ENCODE measurements at places on chromosomes 1 and 21.

DNA sequence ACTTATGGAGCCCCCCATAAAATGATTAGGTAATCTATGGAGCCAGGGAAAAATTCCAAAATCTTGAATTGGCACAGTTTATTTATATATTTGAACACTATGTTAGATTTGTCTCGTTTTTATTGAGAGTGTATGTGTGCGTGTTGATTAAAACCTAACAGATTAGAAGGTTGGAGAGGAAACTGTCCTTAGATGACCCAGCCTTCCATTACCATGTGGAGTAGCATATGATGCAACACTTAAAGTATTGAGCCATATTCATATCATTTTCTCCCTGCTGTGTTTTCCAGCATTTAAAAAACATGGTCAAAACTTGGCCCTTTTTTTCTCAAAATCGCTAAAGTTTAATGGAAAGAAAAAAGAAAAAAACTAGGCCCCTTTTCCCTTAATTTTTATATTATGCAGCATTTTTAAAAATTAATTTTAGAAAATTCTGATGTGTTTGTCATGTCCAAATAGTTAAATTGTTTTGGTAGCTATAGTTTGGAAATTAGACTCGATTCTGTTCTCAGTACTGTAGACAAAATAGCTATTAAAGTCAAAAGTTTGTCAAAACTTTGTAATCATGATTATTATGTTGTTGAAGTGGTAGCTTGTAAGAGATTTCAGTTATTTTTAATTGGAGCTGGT lies 2.3 kb downstream of the LRRC8D start:
- DNase-seq = no peak

GRCh38 chr1:21174654-21175323 lies 1.9 kb downstream of the EIF4G3 start:
- DNase-seq = no peak

GRCh38 chr1:94325377-94326302 lies 88.3 kb upstream of the ARHGAP29 start:
- no peak for DNase-seq

DNA sequence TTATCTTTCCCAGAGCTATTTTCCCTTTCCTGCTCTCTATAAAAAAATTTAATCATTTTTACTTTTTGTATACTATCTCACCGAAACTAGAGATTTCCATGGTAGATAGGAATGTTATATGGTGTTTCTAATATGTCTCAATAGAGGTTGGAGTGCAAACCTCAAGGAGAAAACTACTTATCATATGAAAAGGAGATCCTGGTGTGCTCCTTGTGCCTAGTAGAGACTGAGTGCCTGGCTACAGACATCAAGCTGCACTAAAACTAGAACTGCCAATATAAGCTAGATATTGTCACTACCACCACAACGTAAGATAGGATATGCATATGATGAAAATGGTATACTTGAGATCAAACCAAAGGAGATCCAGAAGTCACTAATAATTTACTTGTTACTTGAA lies 67.0 kb downstream of the RGS18 start:
- no peak for DNase-seq

DNA sequence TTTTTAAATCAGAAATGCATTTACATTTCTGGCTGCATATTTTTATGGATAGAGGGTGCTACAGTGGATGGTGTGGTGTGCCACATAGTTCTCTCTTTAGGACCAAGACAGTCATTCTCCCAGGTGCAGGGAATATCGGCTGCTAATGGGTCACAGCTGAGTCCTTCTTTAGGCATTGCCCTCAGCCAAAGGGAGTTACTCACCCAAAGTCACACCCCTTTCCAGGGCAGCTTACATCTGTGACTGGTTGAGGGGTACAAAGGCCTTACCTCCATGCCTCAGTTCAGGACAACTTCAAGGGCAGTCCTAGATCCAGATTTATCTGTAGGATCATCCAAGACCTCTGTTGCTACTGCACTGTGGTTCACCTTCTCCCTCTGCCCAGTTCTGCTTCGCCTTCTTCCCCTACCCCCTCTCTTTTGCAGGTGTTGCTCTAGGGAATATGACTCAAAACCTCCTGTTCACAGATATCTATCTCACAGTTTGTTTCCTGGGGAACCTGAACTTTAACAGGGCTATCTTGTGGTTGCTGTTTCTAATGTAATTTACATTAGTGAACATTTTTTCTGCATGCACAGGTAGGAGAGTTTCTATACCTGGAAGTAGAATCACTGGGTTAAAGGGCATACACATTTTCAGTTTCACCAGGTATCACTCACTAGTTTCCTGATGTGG lies 413.9 kb downstream of the RPS6KC1 start:
- no peak for DNase-seq

DNA sequence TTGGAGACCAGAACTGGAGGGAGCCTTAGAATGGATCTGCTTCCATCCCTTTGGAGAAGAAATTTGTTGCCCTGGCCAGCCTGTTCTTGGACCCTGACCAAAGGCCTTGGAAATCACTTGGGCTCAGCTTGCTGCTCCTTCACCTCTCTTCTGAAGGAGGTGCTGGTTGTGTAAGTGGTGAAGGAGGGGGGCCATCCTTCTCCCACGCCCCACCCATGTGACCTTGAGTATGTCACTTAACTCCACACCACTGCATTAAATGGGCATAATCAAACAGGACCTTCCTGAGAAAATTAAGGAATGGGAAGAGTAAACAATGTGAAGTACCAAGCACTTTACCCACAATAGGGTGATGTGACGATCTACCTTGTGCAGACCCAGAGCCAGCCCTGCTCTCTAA lies 68.3 kb upstream of the GJB5 start:
- DNase-seq = no peak

GRCh38 chr1:199067483-199067882 lies 428.6 kb downstream of the PTPRC start:
- DNase-seq = no peak

DNA sequence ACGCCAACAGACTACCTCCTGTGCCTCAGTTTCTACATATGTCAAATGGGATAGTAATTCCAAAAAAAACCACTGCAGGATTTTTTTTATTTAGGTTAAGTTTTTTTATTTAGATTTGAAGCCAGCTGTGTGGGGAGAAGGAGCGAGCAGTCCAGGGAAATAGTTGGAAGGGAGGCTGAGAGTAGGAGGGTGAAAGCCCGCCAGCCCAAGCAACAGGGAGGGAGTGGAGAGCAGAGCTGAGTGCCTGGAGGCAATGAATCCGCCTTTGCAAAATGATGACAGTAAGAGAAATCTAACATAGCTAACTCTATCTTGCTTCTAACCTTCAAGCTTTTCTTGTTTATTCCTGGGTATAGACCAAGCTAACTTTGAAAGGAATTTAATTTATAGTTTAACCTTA lies 15.6 kb upstream of the C1orf198 start:
- DNase-seq = no peak

GRCh38 chr1:234520908-234521817 lies 42.2 kb upstream of the TARBP1 start:
- no peak for DNase-seq

DNA sequence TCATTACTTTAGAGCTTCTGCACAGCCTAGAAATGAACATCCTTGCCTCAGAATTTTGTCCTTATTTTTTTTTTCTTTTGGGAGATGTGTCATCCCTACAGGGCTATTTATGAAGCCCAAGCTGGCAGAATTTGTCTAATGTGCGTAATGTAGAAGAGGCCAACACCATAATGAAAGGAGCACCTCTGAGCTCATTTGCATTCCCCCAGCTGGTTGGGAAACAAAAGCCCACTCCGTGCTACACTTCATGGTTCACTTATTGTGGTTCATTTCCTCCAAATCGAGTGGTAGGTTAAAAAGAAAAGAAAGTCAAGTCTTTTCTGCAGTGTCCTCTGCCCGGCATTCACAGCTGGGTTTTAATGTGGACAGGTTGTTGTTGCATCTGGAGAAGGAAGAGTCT lies 73.5 kb downstream of the KAZN start:
- no peak for DNase-seq

- DNase-seq = no peak
These were observed 163.5 kb downstream of the TOMM20 start for GRCh38 chr1:234965111-234965510.

DNA sequence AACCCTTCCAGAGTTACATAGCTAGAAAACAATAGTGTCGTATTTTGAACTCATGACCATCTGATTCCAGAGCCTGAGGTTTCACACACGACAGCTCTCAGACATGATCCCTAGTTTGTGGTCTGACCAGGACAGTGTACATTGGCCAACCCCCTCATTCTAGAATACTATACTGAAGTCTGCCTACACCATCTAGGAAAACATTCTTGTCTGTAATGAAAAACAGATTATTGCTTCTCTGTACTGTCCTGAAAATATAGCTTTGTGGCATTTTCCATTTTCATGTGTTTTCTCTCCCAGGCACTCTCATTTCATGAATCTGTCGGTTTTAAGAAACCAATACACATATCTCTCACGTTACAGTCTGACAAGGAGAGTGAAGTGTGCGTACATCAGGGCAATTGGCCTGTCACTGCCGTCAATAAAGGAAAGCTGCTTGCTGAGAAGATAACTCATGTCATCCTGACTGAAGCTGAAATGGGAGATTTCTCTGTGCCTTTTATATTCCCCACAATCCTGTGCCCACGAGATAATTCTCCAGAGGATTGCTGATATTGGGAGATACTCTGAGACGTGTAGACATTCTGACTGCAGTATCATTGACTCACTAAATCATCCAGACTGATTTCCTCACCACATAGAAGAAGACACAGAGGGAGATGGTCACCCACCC lies 585.6 kb downstream of the PLPP3 start:
- DNase-seq = no peak

- DNase-seq = no peak
These were observed 253.6 kb upstream of the IRF2BP2 start for GRCh38 chr1:234863551-234863971.

GRCh38 chr1:8574985-8575384 lies 242.5 kb downstream of the RERE start:
- no peak for DNase-seq

GRCh38 chr1:54962612-54963395 lies 17.6 kb upstream of the TMEM61 start:
- DNase-seq = no peak

DNA sequence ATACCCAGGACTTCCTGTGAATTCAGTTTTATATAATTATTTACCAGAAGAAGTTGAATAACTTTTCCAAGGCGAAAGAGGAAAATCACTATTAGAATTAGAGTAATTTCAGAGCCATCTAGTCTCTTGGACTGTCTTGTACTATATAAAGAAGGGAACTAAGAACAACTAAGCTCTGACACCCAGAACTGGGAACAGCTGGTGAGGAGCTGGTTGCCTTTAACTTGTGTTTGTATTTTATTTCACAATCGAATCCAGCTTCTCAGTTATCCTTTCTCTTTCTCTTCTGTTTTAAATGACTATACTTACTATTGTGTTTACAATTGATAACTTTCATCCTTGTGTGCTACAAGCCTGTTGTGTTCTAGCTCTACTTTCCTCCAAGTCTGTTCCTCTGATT lies 8.4 kb downstream of the SNX27 start:
- DNase-seq = no peak

- DNase-seq = no peak
These were observed 6.4 kb downstream of the LAMC1 start for GRCh38 chr1:183029591-183030000.

- no peak for DNase-seq
These were observed 16.5 kb upstream of the KLHDC8A start for GRCh38 chr1:205373022-205373797.

- DNase-seq = no peak
These were observed 41.2 kb downstream of the DHCR24 start for GRCh38 chr1:54845772-54846171.

DNA sequence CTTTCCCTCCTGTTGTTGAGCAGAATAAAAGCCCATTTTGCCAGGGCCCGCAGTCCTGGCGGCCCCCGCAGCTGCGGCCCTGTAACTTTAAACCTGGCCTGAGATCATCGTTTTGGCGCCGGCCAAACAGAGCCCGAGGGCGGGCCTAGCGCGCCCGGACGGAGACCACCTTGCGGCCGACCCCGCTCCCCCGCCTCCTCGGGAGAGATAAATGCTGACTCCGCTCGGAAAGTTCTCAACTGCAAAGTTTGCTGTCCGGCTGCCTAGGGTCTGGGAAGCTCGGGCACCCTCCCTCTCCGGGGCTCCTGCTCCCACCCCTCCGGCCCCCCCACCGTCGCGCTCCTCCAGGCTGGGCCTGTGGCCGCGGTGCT lies at the start of gene PDPN:
PDPN (plus strand) TSS at position 238 of the 371 bp plus-strand sequence. CDS start 202 bp downstream, outside the sequence.
- DNase-seq = no peak

DNA sequence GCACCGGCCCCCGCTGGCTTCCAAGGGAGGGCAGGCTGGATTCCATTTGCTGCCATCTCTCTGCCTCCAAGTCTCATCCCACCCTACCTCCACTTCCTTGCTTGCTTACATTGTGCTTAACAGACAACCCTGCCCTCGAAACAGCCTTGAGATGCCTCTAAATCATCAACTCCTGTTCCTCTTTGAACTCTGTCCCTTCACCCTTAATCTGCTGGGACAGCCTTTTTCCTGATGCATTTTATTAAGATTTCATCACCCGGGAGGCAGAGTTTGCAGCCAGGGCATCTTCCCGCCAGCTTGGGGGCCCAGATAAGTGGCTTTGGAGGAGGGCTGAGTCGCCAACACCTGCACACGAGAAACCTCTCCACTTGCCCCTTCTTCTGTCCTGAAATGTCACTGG lies 192.5 kb downstream of the KAZN start:
- DNase-seq = no peak

DNA sequence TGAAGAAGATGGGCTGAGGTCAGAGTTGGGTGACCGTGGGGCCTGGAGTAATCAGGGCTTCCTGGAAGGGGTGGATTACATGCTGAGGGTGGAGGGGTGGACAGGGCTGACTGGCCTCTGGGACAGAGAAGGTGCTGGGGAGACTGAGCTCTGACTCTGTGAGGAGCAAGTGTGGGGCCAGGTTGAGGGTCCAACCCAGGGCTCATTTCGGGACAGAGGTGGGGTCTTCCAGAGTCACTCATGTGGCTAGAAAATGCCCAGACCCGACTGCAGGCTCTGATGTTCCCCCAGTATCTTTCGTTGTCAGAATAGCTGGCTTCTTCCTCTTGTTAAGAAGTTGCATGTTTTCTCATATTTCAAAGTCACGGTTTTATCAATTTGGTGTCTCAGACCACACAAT lies 311.8 kb downstream of the PTPRU start:
- DNase-seq = no peak

DNA sequence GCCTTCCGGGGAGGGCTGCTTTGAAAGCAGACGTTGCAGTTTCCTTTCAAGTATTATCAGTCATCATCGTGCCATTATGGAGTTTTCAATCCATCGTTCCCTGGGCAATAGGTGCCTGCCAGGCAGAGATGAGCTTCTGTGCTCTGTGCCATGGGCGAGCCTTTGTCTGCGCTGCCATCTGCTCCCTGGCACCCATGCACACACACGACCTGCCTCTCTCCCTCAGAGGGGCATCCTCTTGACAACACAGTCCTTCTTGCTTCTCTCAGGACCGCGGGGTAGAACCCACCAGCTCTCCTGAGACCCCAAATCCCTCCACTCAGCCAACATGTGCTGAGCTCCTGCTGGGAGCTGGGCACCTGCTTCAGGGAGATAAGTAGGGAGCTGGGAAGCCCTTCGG lies 149.3 kb downstream of the HMGB4 start:
- no peak for DNase-seq

GRCh38 chr1:164337885-164338284 lies 221.1 kb upstream of the PBX1 start:
- no peak for DNase-seq

GRCh38 chr1:41023279-41023990 lies 1.9 kb upstream of the SLFNL1 start:
- no peak for DNase-seq

GRCh38 chr1:6474815-6475282 lies 8.9 kb upstream of the TNFRSF25 start:
- no peak for DNase-seq
